ENCODE measurements at places on chromosomes 12 and 14.

- DNase-seq: no peak
Measured at GRCh38 chr12:120115066-120115465, 1.5 kb downstream of the RAB35 start.

DNA sequence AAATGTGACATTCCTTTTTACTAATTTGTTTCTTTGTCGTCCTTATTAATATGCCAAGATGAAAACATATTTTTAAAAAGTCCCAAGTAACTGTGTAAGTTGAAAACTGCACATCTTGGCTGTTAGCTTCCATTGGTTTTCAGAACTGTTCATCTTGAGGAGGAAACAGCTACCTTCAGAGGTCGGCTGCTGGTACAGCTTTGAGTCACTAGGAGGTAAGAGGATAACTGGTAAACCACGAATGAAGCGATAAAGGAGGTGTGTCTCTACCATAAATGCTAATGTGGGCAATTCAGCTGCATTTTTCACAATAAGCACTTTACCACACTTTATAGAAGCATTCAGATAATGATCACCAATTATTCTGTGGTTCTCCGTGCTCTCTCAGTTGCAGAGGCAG, 137.5 kb upstream of the KRAS start:
- DNase-seq: peak; percentile 9

DNA sequence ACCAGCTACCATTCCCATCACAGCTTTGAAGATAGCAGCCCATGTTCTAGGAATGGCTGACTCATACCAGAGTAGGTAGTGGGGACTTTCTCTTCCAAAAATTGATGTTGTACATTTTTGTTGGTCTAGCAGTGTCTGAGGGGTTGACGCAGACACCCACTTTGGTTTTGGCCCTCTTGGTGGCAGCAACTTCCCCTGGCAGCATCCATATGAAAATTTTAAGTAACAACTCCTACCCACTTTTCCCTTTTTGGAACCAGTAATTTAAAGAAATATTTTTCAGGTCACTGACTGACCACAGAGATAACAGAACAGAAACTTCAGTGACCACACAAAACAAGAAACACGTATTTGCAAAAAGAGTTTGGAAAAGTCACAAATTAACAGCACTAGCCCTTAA, 162.0 kb upstream of the TMCC3 start:
- no peak for DNase-seq

DNA sequence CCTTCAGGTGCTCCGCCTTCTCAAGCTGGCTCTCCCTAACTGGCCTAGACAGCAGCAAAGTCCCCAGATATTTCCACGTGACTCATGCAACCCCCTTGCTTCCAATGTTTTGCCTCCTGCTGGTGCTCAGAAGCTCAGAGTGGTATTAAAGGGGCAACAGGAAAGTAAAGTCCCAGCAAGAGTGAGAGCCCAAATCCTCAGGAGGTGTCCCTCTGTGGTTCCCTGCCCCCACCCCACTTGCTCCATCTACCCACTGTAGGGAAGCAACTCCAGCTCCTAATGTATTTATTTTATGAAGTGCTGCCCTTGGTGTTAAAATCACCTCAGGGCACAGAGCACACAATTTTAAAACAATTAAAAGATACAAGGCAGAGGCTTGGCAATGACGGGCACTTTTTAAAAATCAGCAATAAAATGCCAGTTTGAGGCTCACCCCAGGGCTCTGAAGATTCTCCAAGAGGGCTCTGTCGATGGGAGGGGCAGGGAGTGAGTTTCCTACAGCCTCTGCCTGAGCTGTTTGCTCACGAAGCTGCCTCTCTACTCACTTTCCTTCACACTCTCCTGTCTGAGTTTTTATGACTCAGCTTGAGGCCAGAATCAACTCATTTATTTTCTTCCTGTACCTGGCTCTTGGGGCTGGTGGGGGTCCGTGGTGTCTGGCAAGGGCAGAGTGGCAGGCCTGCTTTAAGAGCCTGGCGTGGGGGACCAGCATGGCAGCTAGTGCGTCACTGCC, 81.9 kb upstream of the MAX start:
- no peak for DNase-seq

GRCh38 chr12:130881548-130881947, 9.7 kb downstream of the RAN start:
- no peak for DNase-seq

DNA sequence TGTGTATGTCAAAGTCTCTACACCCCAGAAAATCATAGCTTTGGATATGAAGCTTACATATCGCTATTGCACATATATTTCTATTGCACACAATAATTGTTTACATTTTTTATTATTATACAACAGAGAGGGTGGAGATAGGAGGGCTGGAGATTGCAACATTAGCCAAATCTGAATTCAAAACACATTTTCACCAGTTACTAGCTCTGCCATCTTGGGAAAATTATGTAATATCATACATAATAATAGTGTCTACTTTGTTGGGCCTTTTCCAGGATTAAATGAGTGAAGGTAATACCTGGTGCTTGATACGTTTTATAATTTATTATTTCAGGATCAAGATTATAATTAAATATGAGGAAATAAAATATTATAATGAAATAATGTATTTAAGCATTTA, 507.4 kb upstream of the TBX3 start:
- no peak for DNase-seq

DNA sequence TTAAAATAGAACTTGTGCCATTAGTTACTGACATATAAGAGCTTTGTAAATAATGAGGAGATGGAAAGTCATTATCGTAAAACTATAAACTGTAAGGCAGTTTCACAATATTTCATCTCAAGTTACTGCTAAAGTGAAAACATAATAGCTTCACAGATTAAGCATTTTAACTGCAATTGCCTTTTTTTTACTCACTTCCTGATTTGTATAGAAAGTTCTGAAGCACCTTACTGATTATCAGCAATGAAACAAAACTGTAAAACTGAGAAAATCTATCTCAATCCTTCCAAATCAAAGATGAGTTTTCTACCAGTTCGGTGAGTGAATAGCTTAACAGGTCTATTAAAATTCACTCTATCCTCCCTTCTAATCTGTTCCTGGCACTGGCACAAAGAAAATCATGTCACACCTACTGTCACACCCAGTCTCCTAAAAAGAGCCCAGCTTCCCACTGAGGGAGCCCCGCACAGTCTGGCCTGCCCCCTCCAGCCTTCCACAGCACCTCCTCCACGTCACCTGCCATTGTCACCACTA, 161.4 kb upstream of the ABCD2 start:
- DNase-seq: no peak

DNA sequence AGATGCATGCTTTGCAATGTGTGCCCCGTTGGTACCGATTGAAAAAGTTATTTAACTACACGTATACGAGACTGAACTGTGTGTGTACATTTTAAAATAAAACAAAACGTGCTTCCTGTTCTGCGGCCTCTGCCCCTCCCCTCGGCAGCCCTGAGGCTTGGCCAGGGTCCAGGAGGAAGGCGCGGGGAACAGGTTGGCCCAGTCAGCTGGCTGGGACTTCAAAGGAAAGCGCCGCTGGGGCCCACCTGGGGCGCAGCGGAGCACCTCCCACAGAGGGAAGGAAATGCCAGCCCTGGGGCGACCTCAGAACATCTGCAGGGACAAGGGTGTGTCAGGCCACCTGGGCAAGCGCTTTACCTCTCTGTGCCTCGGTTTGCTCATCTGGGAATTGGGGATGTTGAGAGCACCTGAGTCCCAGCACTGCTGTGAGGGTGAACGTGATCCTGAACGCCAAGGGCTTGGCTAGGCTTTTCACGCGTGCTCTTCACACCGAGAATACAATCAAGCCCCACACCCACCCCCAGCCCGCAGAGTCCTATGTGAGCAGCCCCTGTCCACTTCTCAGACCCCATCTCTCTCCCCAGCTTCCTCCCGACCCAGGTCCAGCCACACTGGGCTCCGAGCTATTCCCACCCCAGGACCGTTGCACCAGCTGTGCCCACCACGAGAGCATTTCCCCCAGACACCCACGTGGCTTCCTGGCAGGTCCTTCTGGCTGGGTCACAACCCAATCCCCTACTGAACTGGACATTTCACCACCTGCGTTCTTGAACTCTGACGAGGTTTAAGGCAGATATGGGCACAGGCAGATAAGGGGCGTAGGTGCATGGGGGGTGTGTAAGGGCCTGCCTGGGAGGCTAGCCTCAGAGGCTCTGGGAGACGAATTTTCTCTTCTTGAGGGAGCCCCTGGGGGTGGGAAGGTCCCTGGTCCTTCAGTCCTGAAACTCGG, 41.9 kb upstream of the NCOR2 start:
- peak; percentile 45 for DNase-seq

- peak; percentile 49 for DNase-seq
Measured at GRCh38 chr12:105053116-105053572, 31.1 kb downstream of the ALDH1L2 start.

- no peak for DNase-seq
Measured at GRCh38 chr12:111368291-111368787, 556 bp downstream of the PHETA1 start.

- DNase-seq: no peak
Measured at GRCh38 chr14:89302396-89302950, 114.6 kb downstream of the FOXN3 start.

- no peak for DNase-seq
Measured at GRCh38 chr12:65602610-65603295, 221.5 kb upstream of the HMGA2 start.

DNA sequence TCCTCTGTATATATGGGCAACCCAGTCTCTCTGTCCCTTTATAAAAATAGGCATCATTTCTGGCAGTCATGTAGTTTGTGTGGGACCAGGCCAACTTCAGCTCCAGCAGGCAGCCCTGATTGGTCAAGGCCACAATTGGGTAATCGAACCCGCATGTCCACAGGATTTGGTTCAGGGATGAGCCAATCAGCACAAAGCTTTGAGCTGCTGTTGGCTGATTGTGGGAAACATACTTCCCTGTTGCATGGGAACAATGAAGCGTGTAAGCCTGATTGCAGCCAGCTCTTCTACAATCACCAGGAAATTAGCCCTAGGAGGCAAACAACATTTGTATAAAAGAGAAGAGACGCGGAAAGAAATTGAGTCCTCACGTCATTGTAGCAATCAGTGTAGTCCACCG, 328.6 kb downstream of the PCNX1 start:
- no peak for DNase-seq

- DNase-seq: no peak
Measured at GRCh38 chr12:62886796-62887195, 48.2 kb downstream of the PPM1H start.

- DNase-seq: no peak
Measured at GRCh38 chr12:124520265-124520701, 47.1 kb downstream of the NCOR2 start.

DNA sequence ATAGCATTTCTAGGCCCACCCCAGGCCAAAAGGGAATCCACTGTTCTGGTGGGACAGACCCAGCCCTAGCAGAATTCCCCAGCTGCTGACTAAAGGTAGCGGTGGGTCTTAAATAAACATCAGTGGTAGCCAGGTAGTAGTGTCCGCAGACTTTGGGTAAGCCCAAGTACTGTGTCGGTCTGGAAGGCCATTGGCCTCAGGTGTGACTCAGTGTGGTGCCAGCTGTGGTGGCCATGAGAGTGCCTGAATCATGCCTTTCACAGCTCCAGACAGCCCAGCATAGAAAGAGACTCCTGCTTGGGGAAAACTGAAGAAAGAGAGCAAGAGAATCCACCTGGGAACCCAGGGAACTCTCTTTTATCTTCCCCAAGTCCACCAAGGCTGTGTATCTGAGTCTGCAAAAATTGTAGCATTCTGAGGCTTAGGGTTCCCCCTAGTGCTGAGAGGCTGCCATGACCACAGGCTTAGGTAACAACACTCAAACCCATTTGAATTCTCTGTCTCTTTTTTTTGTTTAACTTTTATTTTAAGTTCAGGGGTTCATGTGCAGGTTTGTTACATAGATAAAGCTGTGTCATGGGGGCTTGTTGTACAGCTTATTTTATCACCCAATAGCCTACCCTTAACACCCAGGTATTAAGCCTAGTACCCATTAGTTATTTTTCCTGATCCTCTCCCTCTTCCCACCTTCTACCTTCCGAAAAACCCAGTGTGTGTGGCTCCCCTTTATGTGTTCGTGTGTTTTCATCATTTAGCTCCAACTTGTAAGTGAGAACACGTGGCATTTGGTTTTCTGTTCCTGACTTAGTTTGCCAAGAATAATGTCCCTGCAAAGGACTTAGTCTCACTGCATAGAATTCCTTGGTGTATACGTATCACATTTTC, 16.7 kb upstream of the CD163L1 start:
- DNase-seq: no peak

- DNase-seq: no peak
Measured at GRCh38 chr12:124094188-124094587, 121.2 kb downstream of the ZNF664 start.

GRCh38 chr12:30796313-30796780, 41.6 kb upstream of the CAPRIN2 start:
- no peak for DNase-seq

DNA sequence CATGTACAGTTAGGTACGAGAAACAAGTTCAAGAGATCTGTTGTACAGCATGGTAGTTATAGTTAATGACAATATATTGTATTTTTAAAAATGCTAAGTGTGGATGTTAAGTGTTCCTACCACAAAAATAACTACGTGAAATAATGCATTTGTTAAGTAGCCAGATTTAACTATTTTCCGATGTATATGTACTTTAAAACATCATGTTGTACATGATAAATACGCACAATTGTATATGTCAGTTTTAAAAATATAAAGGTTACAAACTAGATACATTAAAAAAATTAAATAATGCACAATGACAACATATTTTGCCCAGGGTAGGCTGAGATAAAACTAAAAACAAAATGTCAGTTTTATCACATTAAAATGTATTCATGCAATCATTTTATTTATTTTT, 285.1 kb upstream of the DCN start:
- DNase-seq: no peak

DNA sequence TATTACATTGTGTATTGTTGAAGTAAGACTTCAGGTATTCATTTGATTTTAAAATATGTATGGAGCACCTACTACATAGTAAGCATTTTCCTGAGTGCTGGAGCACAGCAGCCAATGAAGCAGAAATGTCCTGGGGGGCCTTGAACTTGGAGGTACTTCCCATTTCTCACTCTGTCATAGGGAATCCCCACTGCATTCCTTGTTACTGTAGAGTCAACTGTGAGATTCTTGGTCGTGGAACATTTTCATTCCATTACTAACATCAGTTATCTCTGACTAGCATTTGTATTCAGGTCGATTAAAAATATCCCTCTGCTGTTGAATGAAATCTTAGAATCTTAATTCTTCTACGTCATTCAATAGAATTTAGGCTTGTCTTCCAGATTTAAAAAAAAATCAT, 66.7 kb downstream of the PDE3A start:
- DNase-seq: no peak

DNA sequence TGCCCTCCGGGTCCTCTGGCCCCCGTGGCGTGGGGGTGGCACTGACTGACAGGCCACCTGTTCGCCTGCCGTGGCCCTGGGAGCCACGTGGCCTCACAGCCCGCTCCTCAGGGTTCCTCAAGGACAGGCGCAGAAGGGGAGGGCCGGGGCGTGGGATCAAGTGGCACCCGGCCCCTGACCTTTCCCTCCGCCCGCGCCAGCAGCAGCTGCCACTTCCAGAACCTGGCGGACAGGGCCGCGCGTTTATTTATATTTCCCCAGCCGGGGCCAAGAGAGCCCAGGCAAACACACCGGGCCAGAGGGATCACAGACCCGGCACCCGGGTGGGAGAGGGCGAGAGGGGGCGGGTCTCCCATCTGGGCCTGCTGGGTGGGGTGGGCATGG, 92.6 kb downstream of the RFLNA start:
- DNase-seq: no peak

GRCh38 chr14:59189091-59189785, 771 bp downstream of the DAAM1 start:
- DNase-seq: no peak

- DNase-seq: no peak
Measured at GRCh38 chr12:25126746-25127145, 68.2 kb downstream of the DNAI7 start.

Data from activated CD8-positive, alpha-beta memory T cell treated with anti-CD3 and anti-CD28 coated beads for 4 hours (primary cell).